ENCODE measurements at places on chromosomes 12 and 14. TPM values are rescaled to one million over a fixed set of nuclear protein-coding genes. Genes with fewer than 3 reads are reported as not detected.

DNA sequence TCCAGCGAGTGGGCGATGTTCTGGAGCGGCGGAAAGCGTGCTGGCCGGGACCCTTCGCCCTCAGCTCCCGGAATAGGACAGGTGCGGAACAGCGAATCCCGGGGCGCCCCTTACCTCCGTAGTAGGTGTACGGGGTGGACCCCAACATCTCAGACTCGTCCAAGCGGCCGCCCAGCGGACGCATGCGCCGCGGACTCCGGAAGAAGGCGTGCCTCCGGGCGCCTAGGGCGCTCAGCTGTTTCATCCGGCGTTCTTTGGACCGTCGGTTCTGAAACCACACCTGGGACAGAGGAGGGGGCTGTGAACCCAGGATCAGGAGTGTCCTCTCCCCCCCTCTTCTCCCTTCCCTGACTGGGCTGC is 4.5 kb downstream of the LHX5 start:
- DNase-seq: no peak

DNA sequence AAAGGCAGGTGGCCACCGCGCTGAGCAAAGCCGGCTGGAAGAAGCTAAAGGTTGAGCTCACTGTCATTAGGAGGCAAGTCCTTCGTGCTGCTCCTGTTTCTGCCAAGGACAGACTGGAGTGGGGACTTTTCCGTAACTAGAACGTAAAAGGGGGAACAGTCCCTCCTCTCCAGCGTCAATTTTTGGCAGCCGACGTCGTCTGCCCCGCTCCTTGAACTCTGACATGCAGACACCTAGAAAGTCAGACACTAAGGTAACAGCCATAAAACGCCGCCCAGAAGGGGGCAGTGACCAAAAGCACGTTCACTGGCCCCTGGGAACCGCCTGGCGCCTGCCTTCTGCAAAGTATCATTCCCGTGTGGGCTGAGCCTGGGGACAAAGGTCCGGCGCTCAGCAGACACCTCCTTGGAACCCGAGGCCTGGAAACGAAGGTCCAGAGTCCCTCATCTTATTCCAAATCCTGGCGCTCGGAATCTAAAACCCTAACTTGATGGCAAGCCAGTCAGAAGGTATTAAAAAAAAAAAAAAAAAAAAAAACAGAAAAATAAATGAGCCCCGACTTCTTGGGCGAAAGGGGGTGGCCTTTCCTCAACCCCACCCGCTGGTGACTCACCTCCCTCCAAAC is 1.1 kb upstream of the LRP1 start:
- no peak for DNase-seq

DNA sequence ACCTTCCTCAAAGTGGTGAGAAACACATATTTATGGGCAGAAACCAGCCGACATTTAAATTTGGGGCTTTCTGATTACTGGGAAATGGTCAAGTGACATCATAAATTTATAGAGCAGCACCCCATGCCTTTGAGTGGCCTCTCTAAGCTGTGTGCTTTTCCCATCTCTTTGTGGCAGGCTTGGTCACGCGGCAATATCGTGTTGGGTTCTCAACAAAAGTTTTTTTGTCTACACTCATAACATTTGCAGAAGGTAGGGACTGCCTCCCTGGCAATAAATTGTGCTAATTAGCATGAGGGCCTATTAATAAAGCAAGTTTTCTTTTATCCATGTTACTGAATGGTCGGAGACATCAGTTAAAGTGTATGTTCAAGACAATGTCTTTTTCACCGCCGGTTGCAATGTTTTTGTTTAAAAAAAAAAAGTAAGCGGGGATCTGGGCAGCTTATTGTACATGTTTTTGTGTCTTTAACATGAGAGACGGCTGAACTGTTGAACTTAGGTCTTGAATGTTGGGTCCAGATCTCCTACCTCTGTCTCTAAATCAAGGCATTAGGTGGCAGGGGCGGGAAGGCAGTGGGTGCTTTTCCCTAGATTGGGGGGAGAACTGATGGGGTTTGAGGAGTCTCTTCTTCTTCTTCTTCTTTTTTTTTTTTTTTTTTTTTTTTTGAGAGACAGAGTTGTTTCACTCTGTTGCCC is 193.3 kb downstream of the PHETA1 start:
- no peak for DNase-seq

GRCh38 chr12:968545-968944 is 19.1 kb upstream of the RAD52 start:
- no peak for DNase-seq

AQP2 gene
- total RNA-seq: not detected

GSC gene
- not detected for total RNA-seq

GRCh38 chr12:30813525-30814294 is 59.0 kb upstream of the CAPRIN2 start:
- peak; percentile 36 for DNase-seq

DNA sequence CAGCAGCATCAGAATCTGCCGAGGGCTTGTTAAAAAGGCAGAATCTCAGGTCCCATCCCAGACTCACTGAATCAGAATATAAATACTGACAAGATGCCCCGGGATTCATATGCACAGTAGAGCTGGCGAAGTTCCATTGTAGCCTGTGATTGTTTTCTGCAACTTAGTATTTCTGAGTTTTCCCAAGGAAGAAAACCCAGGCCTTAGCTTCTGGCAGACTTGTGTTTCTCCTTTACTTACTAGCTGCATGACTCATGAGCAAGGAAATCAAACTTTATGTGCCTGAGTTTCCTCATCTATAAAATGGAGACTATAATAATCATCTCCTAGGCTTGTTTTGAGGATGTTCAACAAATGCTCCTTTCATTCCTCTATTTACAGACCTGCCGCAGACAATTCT is 278.5 kb upstream of the PLEKHG7 start:
- DNase-seq: no peak

DNA sequence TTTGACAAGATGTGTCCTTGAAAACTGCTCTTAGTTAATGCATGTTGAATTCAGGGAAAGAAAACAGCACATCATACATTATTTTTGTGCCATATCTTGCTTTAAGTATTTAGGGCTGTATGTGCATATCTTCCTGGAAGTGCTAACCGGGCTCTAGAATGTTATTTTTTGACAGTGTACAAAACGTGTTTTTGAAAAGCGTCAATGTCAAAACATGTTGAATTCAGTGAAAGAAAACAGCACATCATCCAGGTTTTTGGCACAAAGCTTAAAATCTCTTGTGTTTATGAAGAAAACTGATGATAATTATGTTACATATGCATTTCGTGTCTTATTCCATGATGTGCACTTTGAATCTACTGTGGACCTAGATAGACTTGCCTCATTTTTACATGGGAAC is 82.7 kb downstream of the ASCL4 start:
- no peak for DNase-seq

NOC4L gene
- total RNA-seq: 21.4 TPM

- DNase-seq: peak; percentile 87
Observed at GRCh38 chr12:124024263-124024678, 51.3 kb downstream of the ZNF664 start.

SYT1 gene
- total RNA-seq: 1.7 TPM

DNA sequence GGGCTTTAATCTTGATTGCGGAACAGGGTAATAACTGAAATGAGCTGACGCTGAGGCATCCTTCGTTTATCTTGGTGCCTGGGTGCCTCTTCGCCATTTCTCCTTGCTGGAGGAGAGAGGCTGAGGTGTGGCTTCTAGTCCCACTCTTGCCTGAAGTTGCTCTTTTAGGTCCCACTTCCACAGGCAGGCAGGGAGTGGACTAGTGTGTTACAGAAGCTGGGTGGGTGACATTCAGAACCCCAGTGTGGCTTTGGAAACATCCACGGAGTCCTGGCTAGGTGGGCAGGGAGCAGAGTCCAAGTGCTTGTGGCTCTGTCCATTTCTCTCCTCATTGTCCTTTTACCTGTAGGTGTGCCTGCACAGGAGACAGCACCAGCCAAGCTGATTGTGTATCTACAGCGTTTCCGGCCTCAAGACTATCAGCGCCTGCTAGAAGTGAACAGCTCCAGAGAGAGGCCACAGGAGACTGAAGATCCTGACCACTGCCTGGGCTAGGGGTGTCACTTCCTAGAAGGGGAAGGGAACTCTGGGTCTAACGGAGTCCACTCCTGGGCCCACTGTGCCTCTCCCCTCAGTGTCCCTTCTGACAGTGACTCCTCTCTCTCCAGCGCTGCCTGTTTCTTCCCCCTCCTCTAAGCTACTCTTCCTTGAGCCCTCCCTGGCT is 2.4 kb downstream of the THTPA start:
- no peak for DNase-seq

DNA sequence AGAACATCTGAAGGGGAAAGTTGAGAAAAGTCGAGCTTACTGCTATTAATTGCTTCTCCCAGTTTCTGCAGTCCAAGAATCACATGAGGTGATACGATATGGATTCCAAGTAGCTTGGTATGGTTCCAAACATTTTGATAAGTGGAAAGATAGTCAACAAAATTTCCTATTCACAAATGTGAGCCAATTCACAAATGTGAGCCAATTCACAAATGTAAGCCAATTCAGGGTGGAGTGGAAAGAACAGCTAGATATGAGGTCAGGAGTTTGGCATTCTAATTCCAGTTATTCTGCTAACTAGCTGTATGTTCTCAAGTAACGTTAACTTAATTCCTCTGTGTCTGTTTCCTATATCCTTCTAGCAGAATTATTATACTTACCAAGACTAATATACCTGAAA is 37.6 kb upstream of the DHRS4 start:
- DNase-seq: no peak

GRCh38 chr12:39138268-39138667 is 232.9 kb upstream of the CPNE8 start:
- DNase-seq: no peak

GRCh38 chr12:62933220-62933601 is 1.7 kb downstream of the PPM1H start:
- DNase-seq: no peak

LRIG3 gene
- 241 TPM for total RNA-seq

DNA sequence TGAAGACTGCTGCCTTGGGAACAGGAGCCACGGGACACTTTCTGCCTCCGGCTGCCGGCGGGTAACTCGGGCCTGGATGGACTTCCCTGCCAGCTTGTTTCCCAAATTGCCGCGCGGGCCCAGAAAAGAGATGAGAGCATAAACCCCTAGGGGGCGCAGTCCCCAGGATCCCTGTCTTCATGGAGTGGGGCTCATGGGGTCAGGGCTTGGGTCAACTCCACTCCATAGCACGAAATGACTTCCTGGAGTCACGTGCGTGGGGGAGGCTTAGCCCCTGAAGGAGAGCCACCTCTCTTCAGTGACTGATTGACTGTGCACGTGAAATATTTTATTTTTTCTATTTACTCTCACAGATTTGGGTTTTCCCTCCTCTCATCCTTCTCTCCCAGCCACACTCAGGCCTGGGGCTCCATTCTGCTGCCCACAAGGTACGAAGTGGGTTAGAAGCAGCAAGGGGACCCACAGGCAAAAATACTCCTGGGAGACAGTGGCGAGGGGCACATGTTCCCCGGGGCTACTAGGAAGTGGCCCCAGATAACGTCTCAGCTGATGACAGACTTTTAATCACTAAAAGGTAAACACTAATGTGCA is 10.0 kb downstream of the PGF start:
- DNase-seq: no peak

AMN gene
- 0.86 TPM for total RNA-seq

GRCh38 chr14:79096811-79097210 is 926.6 kb downstream of the NRXN3 start:
- no peak for DNase-seq

GALNT8 gene
- 0.21 TPM for total RNA-seq

DNA sequence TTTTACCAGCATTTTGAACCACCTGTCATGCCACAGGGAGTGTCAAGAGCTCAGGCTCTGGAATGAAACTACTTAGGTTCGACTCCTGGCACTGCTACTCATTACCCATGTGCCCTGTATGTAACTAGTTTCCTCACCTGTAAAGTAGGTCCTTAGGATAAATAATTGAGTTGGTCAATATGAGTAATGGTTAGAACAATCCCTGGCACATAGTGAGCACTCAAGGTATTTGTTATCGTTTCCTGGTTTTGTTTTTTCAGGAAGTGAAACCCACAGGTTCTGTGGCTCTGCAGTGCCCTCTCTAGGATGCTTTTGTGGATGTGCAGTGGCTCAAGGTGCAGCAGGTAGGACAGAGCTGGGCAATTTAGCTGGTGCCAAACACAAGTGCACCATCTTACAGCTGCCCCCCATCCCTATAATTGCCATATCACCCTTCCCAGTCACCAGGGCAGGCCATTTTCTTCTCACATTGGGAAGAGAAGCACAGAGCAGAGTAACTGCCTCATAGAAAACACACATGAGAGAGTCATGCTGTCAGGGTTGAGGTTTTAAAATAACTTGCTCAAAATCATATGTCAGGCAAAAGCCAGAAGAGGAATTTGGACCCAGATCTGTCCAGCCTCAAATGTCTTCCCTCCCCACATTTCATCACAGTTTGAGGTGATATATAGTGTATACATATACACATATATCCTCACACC is 297.5 kb downstream of the RPAP3 start:
- DNase-seq: no peak

DNA sequence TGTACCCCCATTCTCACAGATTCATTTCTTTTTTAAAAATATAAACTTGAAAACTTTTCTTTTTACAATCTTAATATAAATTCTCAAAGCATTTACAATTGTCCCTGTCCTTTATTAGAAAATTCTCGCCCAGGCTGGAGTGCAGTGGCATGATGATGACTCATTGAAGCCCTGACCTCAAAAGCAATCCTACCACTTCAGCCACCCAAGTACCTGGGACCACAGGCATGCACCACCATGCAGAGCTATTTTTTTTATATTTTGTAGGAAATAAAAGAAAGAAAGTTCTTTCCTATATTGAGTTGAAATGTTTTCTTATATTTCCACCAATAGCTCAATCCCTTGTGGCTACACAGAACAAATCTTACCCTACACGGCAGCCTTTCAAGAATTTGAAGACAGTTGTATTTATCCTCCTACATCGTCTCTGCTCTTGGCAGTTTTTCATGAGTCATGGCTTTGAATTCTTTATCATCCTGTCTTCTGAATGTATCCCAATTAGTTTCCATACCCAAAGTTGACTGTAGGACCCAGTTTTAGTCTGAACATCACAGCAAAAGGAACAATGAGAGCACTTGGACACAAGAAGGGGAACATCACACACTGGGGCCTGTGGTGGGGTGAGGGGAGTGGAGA is 52.4 kb downstream of the SYT1 start:
- DNase-seq: no peak
